Thoracic aorta (tissue), 2 donors: ENCODE measurements at places on chromosomes 13 and 19. TPM values are rescaled to one million over a fixed set of nuclear protein-coding genes. Genes with fewer than 3 reads are reported as not detected.
A peak's percentile ranks its signal among the peaks of the same experiment; 100 is the strongest.

- H3K27me3 ChIP-seq: no peaks in the 10 kb centered on the region
- no peak overlapping the region for H3K27ac ChIP-seq
- no peak overlapping the region for H3K4me3 ChIP-seq
- no peaks in the 10 kb centered on the region for H3K4me1 ChIP-seq
Measured at GRCh38 chr13:110067355-110068175, 239.4 kb downstream of the COL4A1 start.

- no peak overlapping the region for H3K4me3 ChIP-seq
- no peak overlapping the region for H3K27ac ChIP-seq
- no peak for DNase-seq
- H3K4me1 ChIP-seq: no peaks in the 10 kb centered on the region
- no peaks in the 10 kb centered on the region for H3K27me3 ChIP-seq
Measured at GRCh38 chr19:29320618-29321017, 107.7 kb upstream of the UQCRFS1 start.

DNA sequence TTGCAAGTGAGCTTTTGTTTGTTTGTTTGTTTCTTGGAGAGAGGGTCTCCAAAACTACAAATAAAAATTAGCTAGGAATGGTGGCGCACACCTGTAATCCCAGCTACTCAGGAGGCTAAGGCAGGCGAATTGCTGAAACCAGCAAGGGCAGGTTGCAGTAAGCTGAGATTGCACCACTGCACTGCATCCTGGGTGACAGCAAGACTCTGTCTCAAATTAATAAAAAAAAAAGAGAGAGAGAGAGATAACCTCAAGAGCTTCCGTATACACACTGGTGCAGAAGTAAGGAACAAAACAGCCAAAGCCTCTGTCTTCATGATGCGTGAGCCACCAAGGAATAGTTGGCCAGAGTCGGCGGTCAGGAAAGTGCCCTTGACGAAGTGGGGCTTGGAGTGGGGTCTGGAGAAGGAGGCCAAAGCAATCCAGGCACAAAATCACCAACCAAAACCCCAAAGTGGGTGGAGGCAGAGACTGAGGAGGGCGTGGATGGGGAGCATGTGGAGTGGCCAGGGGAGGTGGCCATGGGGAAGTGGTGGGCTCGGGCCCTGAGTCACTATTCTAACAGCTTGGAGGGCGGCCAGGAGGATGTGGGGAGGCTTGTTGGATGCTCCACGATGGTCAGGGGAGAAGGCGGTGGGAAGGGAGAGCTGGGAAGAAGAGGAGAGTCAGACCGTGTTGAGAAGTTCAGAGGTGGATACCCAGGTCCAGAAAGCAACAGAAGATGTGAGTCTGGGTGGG lies 21.2 kb upstream of the TOMM40 start:
- H3K4me3 ChIP-seq: no peak overlapping the region
- H3K27me3 ChIP-seq: no peaks in the 10 kb centered on the region
- no peaks in the 10 kb centered on the region for H3K4me1 ChIP-seq
- no peak overlapping the region for H3K27ac ChIP-seq
- DNase-seq: no peak
- peaks cover 46% of the 10 kb centered on the region for H3K36me3 ChIP-seq

DNA sequence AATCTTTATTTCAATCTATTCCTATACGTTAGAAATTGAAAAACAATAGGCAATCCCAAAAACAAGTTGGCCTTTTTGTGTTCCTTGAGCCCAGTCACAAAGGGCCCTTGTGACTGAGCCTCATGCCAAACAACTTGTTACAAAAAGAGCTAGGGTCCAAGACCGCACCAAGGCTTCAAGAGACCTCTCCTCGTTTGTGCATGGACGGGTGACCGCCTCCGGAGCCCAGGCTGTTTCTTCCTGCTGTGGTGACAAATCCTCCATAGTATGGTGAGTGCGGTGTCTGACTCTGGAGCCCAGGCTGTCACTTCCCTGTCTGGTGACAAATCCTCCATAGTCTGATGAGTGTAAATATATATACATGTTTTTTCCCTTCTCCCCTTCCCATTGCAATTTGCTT lies 63.7 kb downstream of the ZNF93 start:
- no peak overlapping the region for H3K27ac ChIP-seq
- H3K27me3 ChIP-seq: no peaks in the 10 kb centered on the region
- no peak for DNase-seq
- H3K4me1 ChIP-seq: no peaks in the 10 kb centered on the region
- H3K36me3 ChIP-seq: no peaks in the 10 kb centered on the region

DNA sequence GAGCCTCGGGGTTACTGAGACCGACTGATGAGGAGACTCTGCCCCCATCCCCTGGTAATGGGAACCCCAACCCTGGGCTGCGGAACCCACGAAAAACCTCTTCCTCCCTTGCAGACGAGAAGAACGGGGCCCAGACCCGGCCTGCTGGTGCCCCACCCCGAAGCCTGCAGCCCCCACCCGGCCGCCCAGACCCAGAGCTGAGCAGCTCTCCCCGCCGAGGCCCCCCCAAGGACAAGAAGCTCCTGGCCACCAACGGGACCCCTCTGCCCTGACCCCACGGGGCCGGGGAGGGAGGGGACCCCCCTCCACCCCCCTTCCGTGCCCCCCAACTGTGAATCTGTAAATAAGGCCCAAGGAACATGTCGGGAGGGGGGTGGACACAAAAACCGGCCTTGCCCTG lies 13.3 kb downstream of the TMEM150B start:
- DNase-seq: no peak
- H3K27me3 ChIP-seq: no peaks in the 10 kb centered on the region
- no peak overlapping the region for H3K27ac ChIP-seq
- H3K4me1 ChIP-seq: no peaks in the 10 kb centered on the region
- H3K4me3 ChIP-seq: no peak overlapping the region
- peaks cover 5% of the 10 kb centered on the region for H3K36me3 ChIP-seq

DNA sequence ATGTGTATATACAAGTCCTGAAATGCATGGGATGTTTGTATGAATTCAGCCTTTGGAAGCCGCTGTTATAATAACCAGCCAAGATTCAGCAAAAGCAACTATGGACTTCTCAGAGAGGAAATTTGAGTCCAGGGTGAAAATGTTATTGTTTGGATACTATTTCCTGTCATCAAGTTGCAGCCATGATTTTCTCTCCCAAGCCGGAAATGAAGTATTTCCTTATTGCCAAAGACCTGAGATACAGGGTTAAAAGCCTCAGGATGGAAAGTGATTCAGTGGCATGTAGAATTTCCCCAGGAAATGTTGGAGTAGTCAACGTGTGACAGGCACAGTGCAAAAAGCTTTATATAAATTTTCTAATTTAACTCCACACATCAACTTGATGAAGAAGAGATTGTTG lies 133.9 kb downstream of the IRS2 start:
- H3K4me1 ChIP-seq: no peaks in the 10 kb centered on the region
- H3K36me3 ChIP-seq: no peaks in the 10 kb centered on the region
- no peak overlapping the region for H3K27ac ChIP-seq
- H3K4me3 ChIP-seq: no peak overlapping the region
- H3K27me3 ChIP-seq: no peaks in the 10 kb centered on the region
- no peak for DNase-seq

DNA sequence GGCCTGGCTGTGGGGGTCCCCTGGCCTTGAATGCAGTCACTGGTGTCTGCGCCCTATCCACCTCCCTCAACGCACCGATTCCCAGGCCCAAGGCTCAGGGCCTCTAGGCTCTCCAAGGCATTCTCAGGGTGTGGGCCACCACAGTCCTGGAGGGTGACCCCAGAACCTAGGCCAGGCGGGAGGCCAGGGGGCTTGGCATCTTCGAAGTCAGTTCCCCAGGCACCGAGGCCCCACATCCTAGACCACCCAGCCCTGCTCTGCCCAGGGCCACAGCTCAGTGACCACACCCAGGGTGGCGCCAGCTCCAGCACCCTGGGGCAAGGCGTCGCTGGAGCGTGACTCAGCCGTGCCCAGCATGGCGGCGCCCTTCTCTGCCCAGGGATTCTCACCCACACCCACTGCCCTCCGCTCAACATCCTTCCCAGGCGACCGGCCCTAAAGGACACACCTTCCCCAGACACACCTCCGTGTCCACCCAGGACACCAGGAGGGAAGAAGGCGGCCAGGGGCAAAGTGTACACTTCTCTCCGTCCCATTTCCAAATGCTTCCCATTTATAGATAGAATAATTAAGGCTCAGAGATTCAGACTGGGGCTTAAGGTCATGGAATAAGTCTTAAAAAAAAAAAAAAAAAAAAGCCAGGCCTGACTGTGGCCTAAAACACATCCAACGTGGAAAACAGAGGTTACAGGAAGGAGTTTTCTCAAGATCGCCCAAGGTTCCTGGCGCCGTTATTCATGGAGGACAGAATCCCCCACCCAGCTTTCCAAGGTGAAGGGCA lies 36.4 kb upstream of the NANOS3 start:
- H3K27ac ChIP-seq: peak overlapping the region; percentile 100
- no peaks in the 10 kb centered on the region for H3K27me3 ChIP-seq
- DNase-seq: no peak
- H3K4me3 ChIP-seq: peak overlapping the region; percentile 96
- peaks cover 45% of the 10 kb centered on the region for H3K4me1 ChIP-seq
- peaks cover 19% of the 10 kb centered on the region for H3K36me3 ChIP-seq

PROZ gene
- not detected for total RNA-seq

KLK2 gene
- total RNA-seq: not detected

PRR22 gene
- 1.3 TPM for total RNA-seq

SULT2B1 gene
- not detected for total RNA-seq
